Renal cortical epithelial cell (primary cell): ENCODE measurements at places on chromosomes 13 and 19. TPM values are rescaled to one million over a fixed set of nuclear protein-coding genes. Genes with fewer than 3 reads are reported as not detected.

- DNase-seq, result peak; percentile 85
Measured at GRCh38 chr13:81406022-81406421, 1065.1 kb upstream of the SPRY2 start.

The ONECUT3 gene
- total RNA-seq, result not detected in 2 replicates

DNA sequence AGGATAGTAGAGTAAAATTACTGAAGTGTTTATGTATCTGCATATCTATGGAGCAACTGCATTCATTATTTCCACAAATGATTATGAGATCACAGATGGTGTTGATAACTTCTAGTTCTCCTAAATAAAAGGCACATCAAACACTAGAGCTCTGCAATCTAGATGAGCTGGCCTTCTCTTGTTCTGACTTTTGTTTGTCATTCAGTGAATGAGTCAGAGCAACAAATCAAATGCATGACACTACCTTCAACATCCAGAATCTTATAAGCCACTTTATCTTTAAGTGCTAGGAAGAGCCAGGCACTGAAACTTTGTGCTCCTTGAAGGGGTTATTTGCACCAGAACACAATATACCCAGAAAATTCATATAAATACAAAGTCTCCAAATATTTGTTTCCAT is 456.0 kb downstream of the PCDH17 start:
- DNase-seq, result peak; percentile 1

- DNase-seq, result peak; percentile 45
Measured at GRCh38 chr19:2591537-2592291, 110.8 kb downstream of the GNG7 start.

DNA sequence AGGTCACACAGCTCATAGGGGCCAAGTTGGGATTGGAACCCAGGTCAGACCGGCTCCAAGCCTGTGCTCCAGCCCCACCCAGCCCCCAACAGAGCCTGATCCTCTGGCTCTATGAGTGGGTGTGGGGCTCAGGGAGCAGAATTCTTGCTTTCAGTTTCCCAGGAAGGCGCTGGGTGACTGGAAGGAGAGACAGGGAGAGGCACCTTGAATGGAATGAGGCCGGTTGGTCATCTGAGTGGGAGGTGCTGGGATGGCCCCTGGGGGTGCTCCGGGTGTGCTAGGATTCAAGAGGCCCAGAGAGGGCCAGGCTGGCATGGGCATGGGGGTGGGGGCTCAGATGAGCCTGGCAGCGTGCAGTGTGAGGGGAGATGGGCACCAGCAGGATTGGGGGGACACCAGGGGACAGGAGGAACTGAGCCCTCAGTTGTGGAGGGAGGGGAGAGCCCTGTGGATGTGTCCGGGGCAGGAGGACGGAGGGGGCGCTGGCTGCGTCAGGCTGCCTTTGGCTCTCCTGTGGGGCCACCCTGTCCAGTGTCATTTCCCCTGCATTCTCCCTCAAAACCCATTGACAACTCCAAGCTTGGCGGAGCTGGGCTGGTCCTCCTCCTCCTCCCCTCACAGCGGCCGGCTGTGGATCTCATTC is 31.2 kb upstream of the ANKRD10 start:
- DNase-seq, result no peak

The ZBTB45 gene
- 3.1 and 10.2 TPM in 2 replicates for total RNA-seq

The HIF3A gene
- 1.1 TPM in 1 of 2 replicates, not detected in the other for total RNA-seq

DNA sequence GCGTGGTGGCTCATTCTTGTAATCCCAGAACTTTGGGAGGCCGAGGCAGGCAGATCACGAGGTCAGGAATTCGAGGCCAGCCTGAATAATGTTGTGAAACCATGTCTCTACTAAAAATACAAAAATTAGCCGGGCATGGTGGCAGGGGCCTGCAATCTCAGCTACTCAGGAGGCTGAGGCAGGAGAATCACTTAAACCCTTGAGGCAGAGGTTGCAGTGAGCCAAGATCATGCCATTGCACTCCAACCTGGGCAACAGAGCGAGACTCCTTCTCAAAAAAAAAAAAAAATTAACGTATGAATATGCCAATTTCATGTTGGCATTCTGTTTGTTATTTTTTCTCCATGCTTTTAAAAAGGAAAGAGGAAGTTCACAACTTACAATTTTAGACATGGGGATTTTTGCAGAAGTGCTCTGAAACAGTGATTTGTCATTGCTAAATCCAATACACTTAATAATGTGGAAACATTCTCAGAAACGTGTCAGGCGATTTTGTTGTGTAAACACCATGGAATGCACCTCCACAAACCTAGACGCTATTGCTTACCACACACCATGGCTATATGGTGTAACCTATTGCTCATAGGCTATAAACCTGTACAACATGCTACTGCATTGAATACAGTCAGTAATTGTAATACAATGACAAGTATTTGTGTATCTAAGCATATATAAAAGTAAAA is 115.9 kb upstream of the PCDH20 start:
- DNase-seq, result peak; percentile 1

DNA sequence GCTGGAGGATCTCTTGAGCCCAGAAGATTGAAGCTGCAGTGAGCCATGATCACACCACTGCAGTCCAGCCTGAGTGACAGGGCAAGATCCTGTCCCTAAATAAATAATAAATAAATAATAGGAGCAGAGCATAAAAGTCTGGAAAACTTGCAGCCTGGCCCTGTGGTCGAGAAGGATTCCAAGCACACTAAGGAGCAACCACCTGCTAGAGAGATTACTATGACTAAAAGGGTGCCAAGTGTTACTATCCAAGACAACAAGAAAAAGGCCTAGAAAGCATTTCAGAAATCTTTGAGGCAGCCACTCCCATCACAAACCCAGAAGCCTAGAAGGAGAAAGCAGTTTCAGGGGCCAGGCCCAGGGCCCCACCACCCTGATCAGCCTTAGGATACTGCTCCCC is 46.1 kb downstream of the LHFPL6 start:
- DNase-seq, result no peak

GRCh38 chr19:21691661-21692060 is 75.7 kb downstream of the ZNF100 start:
- DNase-seq, result no peak

The KIR2DL4 gene
- not detected in 2 replicates for total RNA-seq

DNA sequence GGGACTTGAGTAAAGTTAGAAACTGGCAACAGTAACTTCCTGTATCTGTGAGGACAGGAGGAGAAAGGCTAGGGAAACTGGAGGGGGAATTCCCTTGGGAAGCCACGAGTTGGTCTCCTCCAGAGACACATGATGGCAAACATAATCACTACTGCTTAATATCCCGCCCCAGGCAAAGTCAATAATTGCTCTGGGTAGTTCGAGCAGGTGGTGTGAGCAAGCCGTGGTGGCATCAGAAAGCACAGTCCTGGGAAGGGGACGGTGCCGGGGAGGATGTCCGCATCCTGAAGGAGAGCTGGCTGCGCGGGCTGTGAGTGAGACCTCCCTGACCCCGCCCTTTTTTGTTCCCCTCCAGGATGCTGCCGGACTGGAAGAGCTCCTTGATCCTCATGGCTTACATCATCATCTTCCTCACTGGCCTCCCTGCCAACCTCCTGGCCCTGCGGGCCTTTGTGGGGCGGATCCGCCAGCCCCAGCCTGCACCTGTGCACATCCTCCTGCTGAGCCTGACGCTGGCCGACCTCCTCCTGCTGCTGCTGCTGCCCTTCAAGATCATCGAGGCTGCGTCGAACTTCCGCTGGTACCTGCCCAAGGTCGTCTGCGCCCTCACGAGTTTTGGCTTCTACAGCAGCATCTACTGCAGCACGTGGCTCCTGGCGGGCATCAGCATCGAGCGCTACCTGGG is 1.4 kb downstream of the FFAR2 start:
- DNase-seq, result no peak

- peak; percentile 31 for DNase-seq
Measured at GRCh38 chr13:46817095-46817494, 20.1 kb upstream of the ESD start.

DNA sequence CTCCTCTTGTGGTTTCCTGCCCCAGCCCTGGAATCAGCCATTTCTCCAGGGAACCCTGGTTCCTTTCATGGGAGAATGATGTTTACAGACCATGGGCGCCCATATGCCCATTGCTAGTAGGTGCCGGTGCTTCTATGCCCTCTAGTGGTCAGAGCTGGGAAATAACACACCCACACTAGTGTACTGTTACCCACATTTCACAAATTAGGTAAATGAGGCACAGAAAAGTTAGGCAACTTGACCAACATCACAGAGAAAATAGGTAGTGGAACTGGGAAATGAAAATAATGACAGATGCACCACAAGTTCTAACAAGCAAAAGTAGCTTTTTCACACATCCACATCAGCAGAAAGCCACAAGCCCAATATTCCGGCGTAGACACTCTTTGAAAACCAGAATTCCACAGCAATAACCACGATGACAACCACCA is 1.3 kb upstream of the CEACAM3 start:
- DNase-seq, result peak; percentile 9

DNA sequence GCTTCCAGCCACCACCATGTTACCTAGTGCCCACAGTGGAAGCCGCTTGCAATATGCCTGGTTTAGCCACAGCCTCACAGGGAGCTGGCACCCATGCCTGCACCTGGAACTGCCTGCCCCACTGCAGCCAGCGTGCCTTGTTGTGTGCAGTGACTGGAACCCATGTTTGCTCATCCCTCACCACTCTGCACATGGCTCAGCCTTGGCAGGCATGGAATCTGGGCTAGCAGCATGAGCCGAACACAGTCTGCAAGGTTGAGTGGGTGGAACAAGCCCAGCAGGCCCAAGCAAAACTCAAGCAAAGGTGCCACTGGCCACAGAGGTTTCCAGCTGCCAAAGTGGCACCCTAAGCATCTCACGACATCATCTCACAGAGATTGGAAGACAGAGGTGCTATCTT is 269.5 kb downstream of the PCDH20 start:
- no peak for DNase-seq

GRCh38 chr19:4456843-4457653 is 546 bp downstream of the UBXN6 start:
- DNase-seq, result no peak

The PEAK3 gene
- 0.05 TPM in 1 of 2 replicates, not detected in the other for total RNA-seq

GRCh38 chr13:98927951-98928927 is 49.6 kb downstream of the DOCK9 start:
- DNase-seq, result no peak

- DNase-seq, result no peak
Measured at GRCh38 chr13:98648141-98648540, 71.2 kb upstream of the STK24 start.

DNA sequence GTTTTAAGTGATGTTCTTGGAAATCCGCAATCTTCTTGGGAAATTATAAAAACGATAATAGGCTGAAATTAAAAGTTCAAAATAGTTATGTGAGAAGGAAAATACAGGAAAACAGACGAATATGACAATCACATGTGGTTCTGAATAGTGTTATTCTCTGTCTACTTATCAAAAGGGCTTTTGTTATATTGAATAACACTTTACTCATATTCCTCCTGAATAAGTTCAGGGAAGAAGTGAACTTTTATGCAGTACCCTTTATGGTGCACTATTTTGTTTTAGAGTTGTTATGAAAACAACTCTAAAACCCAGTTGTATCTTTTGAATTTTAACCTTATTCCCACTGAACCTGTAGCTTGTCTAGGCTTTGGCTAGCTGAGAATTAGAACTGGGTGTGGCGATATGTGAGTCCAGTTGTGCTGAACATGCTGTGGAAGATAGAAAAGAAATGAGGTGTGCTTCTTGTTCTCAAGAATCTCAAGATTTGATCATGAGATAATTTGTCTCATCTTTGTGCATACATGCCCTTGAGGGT is 384.4 kb downstream of the LMO7 start:
- DNase-seq, result no peak
